CD4-positive, alpha-beta T cell treated with Interleukin-4 for 1 hour (primary cell): ENCODE measurements at places on chromosomes 3 and 15.

DNA sequence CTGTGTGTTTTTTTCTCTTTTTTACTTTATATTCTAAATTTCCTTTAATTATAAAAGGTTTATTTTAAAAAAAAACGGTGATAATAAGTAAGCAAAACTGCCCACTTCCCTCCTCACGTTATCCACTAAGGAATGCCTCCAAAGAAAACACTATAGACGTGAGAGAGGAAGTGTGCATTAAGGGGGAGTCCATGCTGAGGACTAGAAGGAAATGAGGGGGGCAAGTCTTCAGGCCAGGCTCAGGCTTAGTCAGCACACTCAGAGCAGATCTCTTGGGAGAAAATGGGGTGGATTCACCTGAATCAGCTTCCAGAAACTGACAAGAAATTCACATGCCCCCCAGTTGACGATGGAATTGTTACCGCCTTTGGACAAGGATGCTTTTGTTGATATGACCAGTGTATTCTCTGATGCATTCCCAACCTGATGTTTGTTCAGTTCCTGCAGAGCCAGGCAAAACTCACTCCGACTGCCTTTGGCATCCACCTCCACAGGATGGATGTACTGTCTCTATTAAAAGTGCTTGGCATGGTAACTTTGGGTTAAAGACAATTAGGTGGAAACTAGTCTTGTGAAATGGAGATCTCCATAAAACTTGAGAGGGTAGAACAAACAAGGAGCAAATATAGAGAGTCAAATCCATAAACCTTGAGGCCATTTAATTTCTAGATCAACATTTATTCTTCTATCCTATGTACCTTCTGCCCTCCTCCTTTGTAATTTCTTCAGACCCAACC, 167.8 kb downstream of the MYRIP start:
- DNase-seq, result no peak

GRCh38 chr3:115520651-115521245, 102.6 kb upstream of the GAP43 start:
- no peak for DNase-seq

GRCh38 chr3:159238646-159239045, 436.8 kb downstream of the MFSD1 start:
- no peak for DNase-seq

GRCh38 chr3:55826731-55827496, 339.8 kb upstream of the WNT5A start:
- DNase-seq, result no peak

DNA sequence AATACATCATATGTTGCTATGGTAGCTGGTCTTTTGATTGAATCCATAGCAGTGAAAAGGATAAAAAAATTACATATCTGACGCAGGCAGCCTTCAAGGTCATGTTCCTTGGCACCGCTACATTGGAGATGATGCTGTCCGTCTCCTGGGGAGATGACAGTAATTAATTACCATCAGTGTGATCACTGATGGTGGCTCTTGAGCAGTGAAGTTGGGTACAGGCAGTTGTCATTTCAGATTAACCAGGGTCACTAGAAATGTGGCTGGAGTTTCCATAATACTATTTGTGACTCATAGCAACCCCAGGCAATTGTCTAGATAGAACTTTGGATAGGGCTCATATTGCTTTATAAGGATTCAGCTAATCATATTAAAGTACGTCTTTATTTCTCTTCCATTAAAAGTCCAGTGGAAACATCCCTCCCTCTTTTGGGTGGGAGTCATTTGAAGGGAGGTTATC, 136.3 kb downstream of the THSD4 start:
- DNase-seq, result no peak

- DNase-seq, result no peak
These were observed 41.0 kb downstream of the DGKG start for GRCh38 chr3:186320862-186321568.

DNA sequence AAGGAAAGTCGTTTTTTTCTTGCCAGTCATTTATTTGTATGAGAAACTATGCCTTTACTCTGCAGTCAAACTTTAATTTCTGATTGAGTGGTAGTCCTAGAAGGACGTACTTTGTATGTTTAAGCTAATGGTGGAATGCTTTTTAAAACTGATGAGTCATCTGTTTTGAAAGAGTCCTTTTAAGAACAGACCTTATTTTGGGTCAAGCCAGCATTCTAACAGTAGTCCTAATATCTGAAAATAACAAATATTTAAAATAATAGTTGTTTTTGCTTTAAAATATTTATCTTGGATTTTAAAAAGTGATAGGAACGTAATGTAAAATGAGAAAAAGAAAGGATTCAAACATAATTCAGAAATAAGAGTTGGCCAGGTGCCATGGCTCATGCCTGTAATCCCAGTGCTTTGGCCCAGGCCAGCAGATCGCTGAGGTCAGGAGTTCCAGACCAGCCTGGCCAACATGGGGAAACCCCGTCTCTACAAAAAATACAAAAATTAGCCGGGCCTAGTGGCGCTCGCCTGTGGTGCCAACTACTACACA, 1.3 kb upstream of the LRRC58 start:
- DNase-seq, result no peak

DNA sequence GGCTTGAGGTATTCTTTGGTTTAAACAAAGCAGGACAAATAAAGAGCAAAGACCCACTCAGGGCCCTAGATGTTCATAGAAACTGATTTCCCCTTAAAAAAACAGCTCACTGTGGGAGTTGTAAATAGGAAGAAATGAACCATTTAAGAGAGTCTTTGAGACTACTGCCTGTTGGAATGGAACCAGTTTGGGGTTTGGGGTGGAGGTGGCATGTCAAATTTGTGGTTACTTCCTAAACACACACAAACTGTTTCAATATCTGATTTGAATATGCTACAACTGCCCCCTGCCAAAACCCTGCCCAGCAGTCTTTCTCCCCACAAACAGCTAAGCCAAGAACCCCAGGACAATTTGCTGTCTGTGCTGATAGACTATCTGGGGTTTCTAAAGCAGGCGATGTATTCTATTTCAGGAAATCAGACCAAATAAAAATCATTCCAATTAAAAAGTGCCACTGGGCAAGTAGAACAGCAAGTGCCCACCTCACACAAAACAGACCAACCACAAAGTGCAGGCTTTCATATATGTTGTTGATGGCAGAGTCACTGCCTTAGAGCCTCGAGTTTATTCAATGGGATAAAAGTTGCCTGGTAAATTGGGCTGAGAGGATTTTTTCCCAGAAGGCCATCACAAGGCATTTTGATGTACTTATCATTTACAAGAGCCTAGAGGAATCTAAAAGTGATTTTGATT, 293.9 kb upstream of the PROK2 start:
- DNase-seq, result no peak

DNA sequence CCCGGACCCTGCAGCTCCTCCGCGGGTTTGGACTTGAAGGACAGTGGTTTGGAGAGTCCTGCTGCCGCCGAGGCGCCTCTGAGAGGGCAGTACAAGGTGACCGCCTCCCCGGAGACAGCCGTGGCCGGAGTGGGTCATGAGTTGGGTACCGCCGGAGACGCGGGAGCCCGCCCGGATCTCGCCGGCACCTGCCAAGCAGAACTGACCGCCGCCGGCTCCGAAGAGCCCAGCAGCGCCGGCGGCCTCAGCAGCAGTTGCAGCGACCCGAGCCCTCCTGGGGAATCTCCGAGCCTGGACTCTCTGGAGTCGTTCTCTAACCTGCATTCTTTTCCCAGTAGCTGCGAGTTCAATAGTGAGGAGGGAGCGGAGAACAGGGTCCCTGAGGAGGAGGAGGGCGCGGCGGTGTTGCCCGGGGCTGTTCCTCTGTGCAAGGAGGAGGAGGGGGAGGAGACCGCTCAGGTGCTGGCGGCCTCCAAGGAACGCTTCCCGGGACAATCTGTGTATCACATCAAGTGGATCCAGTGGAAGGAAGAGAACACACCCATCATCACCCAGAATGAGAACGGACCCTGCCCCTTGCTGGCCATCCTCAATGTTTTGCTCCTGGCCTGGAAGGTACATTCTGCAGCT, 634 bp downstream of the MINDY2 start:
- DNase-seq, result peak; percentile 3

DNA sequence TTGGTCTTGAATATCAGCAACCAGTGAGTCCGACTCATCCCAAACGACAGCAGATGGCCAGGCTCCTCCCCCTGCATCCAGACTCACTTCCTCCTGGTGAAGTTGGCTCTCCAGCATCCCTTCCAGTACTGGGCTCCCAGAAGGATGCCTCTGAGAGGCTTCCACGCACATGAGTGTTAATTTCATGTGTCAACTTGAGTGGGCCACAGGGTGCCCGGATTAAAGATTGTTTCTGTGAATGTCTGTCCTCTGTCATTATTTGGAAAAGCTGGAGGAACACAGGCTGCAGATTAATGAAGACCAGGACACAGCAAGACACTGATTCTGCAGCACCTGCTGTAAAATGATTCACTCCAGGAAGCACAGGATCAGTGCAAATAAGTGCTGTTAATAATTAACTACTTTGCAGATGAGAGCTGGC, 99.8 kb downstream of the ATP10A start:
- DNase-seq, result no peak

- no peak for DNase-seq
These were observed 13.0 kb downstream of the HCN4 start for GRCh38 chr15:73355612-73356265.

- no peak for DNase-seq
These were observed 182.2 kb downstream of the NAALADL2 start for GRCh38 chr3:175041369-175041768.
